ENCODE measurements at places on chromosomes 1 and 21.

DNA sequence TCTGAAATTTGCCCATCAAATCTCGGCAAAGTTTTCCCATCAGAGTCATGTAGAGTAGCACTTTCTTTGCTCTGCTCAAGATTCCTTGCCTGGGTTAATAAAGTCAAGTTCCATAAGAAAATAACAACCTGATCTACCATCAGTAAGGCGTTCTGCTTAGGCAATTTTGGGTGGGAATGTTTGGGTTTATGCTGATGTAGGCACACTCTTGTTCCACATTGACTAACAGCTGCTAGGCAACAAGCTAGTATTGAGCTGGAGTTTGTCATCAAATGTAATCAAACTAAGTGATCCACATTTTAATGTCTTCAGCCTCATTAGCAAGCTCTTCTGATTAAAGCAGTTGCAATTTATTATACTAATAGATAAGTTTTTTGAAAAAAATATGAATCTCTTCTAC is 12.1 kb upstream of the HMCN1 start:
- DNase-seq, result no peak

DNA sequence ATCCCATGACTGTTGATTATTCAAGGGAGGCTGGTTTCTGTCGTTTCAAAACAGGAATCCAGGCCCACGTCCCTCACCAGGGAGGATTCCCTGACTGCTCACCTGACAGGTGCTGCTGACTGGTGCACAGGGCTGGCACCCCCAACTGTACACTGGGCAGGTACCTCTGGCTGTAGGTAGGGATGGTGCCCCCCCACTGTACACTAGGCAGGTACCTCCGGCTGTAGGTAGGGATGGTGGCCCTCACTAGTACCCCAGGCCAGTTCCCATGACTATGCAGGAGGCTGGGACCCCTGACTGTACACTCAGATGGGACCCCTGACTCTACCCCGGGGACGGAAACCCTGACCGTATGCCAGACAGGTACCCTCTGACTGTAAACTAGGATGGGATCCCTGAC is 33.6 kb upstream of the PDE9A start:
- no peak for DNase-seq

GRCh38 chr21:14833666-14834351 is 231.0 kb downstream of the NRIP1 start:
- DNase-seq, result no peak

GRCh38 chr1:174028495-174028894 is 6.3 kb upstream of the RC3H1 start:
- DNase-seq, result no peak

DNA sequence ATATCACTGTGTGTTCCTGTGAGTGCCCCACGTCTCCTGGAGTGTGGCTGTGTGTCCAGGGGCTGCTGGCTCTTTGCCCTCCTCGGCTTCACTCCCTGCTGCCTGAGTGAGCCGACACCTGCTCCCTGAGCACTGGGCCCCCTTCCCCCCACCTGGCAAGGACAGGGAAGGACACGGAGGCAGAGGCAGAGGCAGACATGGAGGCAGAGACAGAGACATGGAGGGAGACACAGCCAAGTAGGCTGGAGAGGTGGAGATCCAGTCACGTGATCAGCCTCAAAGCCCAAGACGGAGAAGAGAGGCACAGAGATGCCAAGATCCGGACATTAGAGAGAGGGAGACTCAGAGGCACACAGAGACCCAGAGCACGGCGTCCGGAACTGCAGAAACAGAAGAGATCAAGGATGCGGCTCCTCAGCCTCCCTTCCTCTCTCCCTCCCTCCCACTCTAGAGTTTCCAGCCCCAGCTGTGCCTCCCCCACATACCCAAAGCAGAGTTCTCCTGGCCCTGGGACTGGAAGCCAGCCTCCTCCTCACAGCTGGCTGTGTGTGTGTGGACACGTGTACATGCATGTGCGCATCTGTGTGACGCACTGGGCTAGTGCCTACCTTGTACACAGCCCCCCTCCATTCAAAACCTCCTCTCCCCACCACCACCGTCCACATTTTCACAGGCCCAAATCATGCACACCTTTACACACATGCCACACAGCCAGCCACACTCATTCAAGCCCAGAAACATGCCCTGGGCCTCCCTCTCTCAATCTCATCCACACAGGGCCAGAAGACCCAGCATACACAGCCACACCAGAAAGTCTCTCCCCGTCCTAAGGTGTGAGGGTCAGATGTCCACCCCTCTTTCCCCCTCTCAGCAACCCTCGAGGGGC is 39.1 kb upstream of the WASF2 start:
- DNase-seq, result no peak

DNA sequence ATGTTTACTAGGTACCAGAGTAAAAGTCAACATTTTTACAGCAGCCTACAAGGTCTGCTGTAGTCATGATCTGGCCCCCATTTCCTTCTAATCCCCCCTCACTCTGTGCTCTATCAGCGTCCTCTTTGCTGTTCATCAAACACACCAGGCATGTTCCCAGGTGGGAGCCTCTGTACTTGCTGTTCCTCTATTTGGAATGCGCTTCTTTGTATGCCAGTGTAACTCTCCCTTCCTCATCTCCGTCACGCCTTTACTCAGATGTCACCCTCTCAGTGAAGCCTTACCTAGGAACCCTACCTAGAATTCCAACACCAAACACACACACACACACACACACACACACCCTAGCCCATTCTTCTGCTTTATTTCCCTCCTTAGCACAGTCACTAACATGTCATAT is 21.0 kb downstream of the TP53BP2 start:
- no peak for DNase-seq

DNA sequence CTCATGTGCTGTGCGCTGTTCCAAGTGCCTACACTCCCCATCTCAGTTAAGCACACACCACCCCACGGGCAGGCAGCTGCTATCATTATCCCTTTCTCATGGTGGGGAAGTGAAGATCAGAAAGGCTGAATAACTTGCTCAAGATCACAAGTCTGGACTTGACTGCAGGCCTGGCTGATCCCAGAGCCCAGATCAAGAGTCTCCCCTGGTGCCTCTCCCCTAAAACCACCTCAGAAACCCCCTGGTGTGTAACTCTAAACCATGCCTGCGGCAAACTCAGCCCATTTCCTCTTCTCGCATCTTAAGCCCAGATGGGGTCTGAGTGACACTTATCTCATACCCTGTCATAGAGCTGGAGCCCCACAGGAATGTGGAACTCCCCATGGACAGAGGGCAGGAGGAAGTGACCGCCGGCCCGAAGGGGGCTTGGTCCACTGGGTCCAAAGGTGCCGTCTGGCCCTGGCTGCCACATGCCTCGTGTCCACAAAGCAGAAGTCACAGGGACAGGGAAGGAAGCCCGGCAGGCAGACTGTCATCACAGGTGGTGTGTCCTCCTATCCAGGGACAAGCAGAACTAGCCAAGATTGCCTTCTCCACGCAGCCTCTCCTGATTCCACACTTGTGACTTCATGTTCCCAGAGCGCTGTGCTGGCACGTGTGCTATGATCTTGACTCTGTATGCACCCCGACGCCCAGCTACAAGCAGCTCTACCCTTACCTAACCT is 92.1 kb downstream of the SYF2 start:
- no peak for DNase-seq
